Activated naive CD4-positive, alpha-beta T cell treated with Interleukin-2 at 50 U/mL for 16 hours (primary cell): ENCODE measurements at places on chromosomes 5 and 9.

DNA sequence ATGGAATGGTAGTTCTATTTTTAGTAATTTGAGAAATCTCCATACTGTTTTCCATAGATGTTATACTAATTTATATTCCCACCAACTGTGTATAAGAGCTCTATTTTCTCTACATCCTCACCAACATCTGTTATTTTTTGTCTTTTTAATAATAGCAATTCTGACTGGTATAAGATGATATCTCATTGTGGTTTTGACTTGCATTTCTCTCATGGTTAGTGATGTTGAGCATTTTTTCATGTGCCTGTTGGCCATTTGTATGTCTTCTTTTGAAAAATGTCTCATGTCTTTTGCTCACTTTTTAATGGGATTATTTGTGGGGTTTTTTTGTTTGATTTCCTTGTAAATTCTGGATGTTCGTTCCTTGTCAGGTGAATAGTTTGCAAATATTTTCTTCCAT, 154.4 kb downstream of the ZSWIM6 start:
- no peak for DNase-seq

DNA sequence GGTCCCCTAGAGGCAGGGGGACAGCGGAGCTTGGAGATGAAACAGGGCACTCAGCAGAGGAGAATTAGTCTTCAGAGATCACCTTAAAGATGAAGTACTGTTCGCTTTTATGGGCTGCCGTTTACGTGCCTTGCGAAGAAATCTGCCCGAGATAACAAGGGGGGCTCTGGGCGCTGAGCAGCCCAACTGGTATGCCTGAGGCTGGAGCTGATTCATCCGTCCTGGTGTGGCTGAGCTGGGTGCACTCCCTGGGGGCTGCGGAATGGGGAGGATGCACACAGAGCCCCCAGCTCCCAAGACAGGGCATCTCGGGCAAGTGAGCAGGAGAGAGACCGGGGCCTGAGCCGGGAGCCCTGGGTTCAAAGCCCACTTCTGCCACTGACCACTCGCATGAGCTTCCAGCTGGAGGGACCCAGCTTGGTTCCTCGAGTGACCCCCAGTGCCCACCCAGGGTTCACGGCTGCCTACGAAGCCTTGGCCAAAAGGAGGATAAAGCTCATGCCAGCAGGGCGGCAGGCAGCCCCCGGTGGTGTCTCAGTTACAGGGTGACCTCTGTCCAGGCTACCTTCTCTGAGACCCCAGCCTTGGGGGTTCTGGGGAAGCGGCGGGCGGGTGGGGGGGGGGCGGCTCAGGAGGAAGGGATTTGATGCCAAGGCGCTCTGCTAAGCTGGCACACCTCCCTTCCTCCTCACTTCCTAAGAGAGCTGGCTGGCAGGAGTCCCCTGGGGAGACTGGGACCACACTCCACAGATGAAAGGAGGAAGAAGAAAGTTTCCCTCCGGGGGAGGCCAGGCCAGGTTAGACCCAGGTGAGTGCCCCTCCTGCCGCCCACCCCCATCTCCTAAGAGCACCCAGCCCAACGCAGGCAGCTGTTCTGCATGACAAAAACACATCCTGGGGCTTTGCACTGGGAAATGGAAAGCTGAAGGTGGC, 5.7 kb downstream of the FIBCD1 start:
- no peak for DNase-seq

- no peak for DNase-seq
Observed at GRCh38 chr5:91641730-91642350, 258.7 kb upstream of the ARRDC3 start.

DNA sequence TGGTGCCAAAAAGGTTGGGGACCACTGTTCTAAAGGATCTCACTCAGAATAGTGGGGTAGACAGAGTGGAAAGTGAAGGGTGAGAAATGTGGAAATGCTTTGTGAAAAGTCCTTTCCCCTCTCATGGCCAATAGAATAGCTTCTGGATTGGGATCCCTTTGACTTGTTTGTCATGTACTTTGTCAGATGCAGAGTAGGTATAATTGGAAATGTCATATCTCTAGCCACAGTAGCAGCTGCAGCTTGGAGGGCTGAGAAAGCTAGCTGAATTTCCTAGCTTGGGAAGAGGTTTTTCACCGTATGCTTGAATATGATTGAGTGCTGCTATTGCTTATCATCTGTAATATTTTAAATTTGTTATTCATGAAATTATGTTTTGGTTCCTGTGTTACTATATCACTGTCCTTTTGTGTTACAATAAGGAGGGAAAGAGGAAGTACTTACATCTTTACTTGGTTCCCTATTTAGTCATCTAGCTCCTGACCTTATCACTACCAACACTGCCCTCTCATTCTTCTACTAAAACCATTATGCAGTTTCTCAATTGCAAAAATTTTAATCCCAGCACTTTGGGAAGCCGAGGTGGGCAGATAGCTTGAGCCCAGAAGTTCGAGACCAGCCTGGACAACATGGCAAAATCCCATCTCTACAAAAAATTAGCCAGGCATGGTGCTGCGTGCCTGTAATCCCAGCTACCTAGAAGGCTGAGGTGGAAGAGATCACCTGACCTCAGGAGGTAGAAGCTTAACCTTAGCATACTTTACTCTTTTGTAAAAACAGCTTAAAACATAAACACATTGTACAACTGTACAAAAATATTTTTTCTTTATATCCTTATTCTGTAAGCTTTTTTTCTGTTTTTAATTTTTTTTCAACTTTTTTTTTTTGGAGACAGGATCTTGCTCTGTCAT, 12.4 kb downstream of the SLC30A5 start:
- DNase-seq: no peak

- no peak for DNase-seq
Observed at GRCh38 chr5:55907927-55908326, 56.8 kb downstream of the IL31RA start.

GRCh38 chr5:11214864-11215644, 454.0 kb upstream of the DAP start:
- DNase-seq: no peak

- no peak for DNase-seq
Observed at GRCh38 chr5:132354381-132355139, 14.9 kb upstream of the SLC22A5 start.

DNA sequence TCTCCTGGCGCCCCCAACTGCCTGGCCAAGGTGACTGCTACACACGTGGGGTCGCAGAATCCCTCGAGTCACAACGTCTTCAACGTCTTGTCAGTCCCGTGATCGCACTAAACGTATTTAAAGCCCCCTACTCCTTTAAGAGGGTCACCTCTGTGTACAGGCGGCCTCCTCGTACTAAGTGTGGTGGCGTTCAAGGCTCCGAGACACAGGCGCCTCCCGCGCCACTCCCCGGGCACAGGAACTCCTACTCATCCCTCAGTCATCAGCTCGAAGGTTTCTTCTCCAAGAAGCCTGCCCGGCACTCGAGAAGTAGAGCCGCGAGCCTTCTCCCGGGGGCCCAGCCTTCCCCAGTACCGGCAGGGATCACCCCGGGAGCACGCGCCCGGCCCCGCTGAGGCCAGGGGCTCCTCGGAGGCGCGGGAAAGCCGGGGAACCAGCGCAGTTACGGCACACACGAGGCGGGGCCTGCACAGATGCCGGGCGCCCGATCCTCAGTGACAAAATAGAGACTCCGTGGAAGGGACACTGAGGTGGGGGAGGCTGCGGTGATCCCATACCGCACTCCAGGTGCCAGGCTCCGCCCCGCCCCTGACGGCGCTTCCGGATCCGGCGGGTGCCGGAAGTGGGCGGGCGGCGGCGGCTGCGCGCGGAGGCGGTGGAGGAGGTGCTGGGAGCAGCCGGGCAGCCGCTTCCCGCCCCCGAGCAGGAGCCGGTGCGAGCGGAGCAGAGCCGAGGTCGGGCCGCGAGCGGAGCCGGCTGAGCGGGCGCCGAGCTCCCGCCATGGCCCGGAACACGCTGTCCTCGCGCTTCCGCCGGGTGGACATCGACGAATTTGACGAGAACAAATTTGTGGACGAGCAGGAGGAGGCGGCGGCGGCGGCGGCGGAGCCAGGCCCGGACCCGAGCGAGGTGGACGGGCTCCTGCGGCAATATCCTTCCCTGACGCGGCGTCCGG, 6.9 kb downstream of the ARPC5L start:
- peak; percentile 93 for DNase-seq

GRCh38 chr5:53893626-53894025, 333.2 kb downstream of the NDUFS4 start:
- DNase-seq: no peak

- no peak for DNase-seq
Observed at GRCh38 chr5:160233215-160233614, 3.9 kb downstream of the FABP6 start.

DNA sequence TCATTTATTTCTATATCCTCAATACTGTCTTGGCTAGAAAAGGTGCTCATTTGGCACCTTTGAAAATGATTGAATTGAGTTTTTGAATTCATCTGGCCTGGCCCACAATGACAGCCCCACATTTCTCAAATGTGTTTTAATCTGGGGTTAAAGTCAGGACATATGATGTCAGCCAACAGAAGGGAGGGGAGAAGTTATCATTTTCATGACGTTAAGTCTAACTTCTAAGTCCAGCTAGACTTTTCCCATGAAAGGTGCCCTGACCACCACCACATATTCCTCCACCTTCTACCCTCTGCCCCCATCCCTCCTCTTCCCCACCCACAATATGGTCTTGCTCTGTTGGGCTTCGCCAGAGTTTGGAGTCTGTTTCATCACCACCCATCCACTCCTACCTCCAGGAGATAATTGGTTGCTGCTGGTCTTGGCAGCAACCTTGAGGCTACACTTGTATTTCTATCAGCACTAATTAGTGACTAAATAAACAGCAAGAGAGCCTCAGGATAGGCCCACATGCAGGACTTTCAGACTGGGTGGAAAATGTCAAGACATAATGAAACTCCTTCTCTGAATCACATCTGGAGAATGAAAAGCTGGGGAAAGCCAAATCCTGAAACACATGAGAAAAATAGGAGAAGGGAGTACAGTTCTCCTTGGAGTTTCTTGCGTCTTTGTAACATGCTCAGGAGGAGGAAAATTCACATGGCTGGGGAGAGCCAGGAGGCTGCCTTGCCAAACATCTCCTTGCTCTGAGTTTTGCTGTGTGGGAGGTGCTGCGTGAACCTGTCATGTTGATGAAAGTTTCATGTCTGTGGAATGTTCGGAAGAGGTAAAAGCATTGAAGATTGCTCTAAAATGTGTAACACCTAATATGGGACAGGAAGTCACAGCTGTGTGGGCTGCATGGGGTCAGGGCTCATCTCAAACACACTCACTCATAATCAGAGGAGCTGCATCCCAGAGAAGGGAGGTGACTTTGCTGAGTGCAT, 544.7 kb upstream of the KLF4 start:
- no peak for DNase-seq

GRCh38 chr5:100779669-100780375, 123.3 kb downstream of the ST8SIA4 start:
- DNase-seq: no peak

DNA sequence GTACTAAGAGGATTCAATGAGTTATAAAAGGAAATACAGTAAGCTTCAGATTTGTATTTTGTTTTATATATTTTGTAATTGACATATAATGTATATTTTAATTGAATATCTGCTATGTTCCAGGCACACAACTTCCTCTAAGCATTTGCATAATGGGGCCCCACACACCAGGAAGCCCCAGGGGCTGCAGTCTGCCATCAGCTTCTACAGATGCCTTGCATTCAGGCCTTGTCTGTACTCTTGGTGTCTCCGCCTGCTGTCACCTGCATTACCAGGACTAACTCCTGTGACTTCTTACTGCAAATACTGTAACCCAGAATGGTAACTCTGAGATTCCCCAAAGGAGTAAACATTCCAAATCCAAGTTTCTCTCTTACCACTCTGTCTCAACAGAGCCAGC, 20.6 kb downstream of the ARL15 start:
- DNase-seq: no peak

GRCh38 chr5:126884269-126884819, 107.4 kb downstream of the LMNB1 start:
- DNase-seq: no peak

DNA sequence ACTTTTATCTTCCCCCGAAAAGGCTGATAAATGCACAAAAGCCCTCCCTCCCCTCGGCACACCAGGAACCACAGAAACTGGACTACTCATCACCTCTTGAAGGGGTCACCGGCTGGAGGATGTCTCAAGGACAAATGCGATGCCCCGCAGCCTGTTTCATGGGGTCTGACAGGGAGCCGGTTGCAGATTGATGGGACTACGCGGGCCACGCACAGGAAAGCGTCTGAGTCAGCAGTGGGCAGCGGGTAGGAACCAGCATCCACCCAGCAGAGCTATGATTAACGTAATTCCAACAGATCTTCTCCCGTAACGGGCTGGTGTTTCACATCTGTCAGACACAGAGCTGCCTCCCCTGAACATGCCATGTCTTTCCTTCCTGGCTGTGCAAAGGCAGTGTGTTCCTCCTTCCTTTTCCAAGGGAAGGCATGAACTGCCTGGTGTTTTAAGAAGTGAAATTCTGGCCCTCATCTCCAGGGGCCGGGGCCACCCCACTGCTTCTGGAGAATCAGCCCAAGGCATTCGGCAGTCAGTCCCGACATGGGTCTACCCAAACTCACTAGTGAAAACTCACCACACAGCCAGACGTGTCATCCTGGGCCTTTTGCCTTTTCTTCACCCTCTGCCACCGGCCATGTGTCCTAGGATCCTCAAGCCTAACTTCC, 144.4 kb upstream of the PHYKPL start:
- no peak for DNase-seq

- DNase-seq: peak; percentile 73
Observed at GRCh38 chr9:91101611-91102168, 260.0 kb downstream of the AUH start.

DNA sequence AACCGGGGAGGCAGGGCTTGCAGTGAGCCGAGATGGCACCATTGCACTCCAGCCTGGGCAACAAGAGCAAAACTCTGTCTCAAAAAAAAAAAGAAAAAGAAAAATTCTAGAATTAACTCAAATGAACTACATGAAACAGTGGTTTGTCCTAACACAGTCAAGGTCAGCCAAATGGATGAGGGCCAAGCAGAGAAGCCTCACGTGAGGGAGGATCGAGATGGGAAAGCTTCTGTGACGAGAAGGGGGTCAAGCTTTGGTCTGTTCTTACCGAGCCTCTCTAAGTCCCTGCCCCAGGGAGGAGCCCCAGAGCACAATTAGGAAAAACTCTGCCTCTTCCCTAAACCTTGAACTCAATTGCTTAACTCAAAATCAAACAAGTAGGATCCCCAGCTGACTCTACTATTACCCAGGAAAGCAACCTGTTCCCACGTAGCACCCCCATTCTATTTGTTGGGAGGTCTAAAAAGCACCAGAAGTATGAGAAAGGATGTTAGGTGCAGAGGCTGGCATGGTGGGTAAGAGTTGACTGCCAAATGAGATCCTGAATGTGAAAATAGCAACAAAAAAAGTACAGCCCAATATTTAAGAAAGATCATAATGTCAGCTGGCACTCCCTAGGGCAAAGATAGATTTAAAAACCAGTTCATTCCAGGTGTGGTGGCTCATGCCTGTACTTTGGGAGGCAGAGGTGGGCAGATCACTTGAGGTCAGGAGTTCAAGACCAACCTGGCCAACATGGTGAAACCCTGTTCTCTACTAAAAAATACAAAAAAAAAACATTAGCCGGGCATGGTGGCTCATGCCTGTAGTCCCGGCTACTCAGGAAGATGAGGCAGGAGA, 7.2 kb downstream of the ALDH7A1 start:
- DNase-seq: no peak
